ENCODE measurements at places on chromosomes 1 and 21. TPM values are rescaled to one million over a fixed set of nuclear protein-coding genes. Genes with fewer than 3 reads are reported as not detected.

GRCh38 chr1:245751726-245752470, 597.1 kb downstream of the KIF26B start:
- DNase-seq = no peak
- no peaks in the 10 kb centered on the region for H3K4me1 ChIP-seq
- H3K4me3 ChIP-seq = no peak overlapping the region
- H3K27ac ChIP-seq = no peak overlapping the region

- no peaks in the 10 kb centered on the region for H3K36me3 ChIP-seq
- no peak overlapping the region for H3K4me3 ChIP-seq
- no peak overlapping the region for H3K27ac ChIP-seq
- H3K27me3 ChIP-seq = no peaks in the 10 kb centered on the region
- peaks cover 8% of the 10 kb centered on the region for H3K4me1 ChIP-seq
Observed at GRCh38 chr21:32437729-32438128, 25.2 kb downstream of the EVA1C start.

DNA sequence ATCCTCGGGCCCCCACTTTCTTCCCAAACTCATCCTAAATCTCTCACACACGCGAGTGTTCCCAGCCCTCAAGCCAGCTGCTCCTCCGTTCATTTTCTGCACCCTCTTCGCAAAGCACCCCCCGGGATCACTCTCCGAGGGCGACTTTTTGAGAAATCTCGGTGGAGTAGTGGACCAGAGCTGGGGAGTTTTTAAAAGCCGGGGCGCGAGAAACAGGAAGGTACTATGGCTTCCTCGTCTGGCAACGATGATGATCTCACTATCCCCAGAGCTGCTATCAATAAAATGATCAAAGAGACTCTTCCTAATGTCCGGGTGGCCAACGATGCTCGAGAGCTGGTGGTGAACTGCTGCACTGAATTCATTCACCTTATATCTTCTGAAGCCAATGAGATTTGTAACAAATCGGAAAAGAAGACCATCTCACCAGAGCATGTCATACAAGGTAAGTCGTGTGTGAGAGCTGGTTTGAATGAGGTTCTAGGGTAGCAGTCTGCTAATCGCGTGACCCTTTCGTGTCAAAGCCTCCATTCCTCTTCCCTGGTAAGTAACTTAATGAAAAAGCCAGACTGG, 800 bp downstream of the DR1 start:
- no peaks in the 10 kb centered on the region for H3K36me3 ChIP-seq
- peak overlapping the region; percentile 96 for H3K4me3 ChIP-seq
- H3K27me3 ChIP-seq = no peaks in the 10 kb centered on the region
- H3K4me1 ChIP-seq = no peaks in the 10 kb centered on the region

- no peak overlapping the region for H3K27ac ChIP-seq
- H3K27me3 ChIP-seq = no peaks in the 10 kb centered on the region
- H3K36me3 ChIP-seq = peaks cover 14% of the 10 kb centered on the region
- H3K4me3 ChIP-seq = no peak overlapping the region
- DNase-seq = no peak
Observed at GRCh38 chr1:110348771-110349170, 9.6 kb downstream of the RBM15 start.

DNA sequence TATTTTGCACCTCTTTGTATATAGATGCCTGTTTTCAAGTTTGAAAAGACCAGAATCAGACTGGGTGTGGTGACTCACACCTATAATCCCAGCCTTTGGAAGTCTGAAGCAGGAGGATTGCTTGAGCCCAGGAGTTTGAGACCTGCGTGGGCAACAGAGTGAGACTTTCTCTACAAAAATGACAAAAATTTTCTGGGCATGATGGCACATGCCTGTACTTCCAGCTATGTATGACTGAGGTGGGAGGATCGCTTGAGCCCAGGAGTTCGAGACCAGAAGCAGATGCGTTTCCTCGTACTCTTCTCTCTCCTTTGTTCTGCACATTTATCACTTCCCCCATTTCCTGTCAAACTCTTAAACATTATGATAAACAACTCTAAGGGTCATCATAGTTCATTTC, 310.0 kb upstream of the SNX7 start:
- no peaks in the 10 kb centered on the region for H3K27me3 ChIP-seq
- H3K36me3 ChIP-seq = no peaks in the 10 kb centered on the region
- no peaks in the 10 kb centered on the region for H3K4me1 ChIP-seq
- H3K4me3 ChIP-seq = no peak overlapping the region

- H3K4me3 ChIP-seq = no peak overlapping the region
- H3K4me1 ChIP-seq = peaks cover 27% of the 10 kb centered on the region
- no peaks in the 10 kb centered on the region for H3K27me3 ChIP-seq
- DNase-seq = no peak
- no peaks in the 10 kb centered on the region for H3K36me3 ChIP-seq
- H3K27ac ChIP-seq = peak overlapping the region; percentile 22
Observed at GRCh38 chr21:16455526-16455925, 725.7 kb downstream of the USP25 start.

DNA sequence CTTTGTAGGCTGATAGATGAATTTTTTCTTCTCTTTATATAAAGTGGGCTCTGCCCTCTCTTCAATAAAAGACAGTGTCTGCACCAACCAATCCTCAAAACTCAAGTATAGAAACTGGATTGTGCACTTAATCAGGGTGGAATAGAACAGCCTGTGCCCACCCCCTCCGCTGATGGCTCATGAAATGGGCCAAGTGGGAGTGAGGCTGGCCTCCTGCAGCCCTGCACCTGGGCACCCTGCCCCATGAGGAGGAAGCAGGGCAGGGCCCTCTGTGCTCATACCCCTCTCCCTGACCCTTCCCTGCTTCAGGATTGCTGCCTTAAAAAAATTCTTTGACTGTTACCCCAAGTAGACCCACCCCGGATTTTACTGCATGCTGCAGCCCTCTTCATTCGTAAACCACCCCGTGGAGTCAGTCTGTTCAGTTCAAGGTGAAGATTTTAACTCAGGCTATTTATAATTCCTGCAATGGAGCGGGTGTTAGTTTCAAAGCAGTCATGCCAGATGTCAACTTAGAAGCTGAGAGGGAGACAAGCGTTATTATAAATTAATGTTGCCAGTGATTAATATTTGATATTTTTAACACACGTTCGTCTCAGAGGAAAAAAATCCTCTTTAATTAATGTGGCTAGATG, 15.8 kb downstream of the PROK1 start:
- H3K27ac ChIP-seq = no peak overlapping the region
- no peak for DNase-seq
- no peak overlapping the region for H3K4me3 ChIP-seq
- H3K36me3 ChIP-seq = no peaks in the 10 kb centered on the region

DNA sequence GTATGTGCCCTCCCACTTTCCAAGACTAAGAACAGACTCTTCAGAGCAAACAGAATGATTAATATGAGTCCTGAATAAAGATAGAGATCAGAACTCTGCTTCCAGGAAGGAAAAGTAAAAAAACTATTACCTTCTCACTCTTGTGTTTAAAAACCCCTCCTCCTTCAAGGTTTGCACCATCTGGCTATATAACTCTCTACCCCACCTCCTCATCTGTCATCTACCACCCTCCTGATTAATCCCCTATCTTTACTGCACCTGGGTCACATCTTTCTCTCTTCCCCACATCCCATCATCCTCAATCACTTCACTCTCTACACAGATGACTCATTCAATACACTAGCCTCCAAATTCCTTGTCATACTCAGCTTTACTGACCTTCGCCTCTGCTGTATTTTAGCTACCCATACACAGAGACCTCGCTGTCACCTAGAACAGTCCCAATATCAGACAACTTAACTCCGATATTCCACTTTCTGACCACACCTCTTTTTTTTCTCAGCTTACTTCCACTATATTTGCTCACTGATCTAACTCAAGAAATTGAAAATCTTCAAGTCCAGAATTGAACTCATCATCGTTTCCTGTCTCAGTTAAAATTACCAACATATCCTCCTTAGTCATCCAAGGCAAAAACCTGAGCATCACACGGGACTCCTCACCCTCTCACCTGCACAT, 3.7 kb downstream of the SCMH1 start:
- H3K4me3 ChIP-seq = no peak overlapping the region
- no peak for DNase-seq
- H3K36me3 ChIP-seq = no peaks in the 10 kb centered on the region
- no peak overlapping the region for H3K27ac ChIP-seq
- no peaks in the 10 kb centered on the region for H3K4me1 ChIP-seq

GRCh38 chr1:23385119-23385621, 15.5 kb upstream of the ZNF436 start:
- H3K36me3 ChIP-seq = peaks cover 8% of the 10 kb centered on the region
- no peaks in the 10 kb centered on the region for H3K4me1 ChIP-seq
- no peak for DNase-seq
- no peak overlapping the region for H3K4me3 ChIP-seq

GRCh38 chr21:42079939-42080787, 9.0 kb downstream of the UMODL1 start:
- no peaks in the 10 kb centered on the region for H3K4me1 ChIP-seq
- H3K4me3 ChIP-seq = no peak overlapping the region
- no peaks in the 10 kb centered on the region for H3K36me3 ChIP-seq
- no peak for DNase-seq
- no peaks in the 10 kb centered on the region for H3K27me3 ChIP-seq

DNA sequence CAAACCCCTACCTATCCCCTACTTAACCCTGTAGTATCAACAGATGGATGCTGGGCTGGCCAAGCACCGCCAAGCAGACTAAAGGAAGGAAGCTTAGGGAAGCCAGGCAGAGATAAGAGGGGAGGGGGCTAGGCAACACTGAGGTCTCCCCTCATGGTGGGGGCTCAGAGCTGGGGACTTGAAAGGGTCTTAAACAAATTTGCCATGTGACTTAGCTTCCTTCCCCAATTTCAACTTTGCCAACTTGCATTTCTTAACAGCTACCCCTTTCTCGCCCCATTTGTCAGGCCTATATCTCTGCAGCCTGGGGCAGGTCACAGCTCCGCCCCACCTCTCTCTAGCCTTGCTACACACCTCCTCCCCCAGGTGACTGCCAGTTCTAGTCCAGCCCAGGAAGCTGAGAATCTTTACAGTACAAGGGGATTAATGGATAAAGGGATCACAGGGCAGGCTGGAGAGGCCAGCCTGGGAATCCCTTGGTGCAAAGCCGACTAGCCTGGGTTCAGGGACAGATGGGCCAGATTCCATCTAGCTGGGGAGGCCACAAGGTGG, 3.4 kb downstream of the KIF21B start:
- H3K4me1 ChIP-seq = peaks cover 4% of the 10 kb centered on the region
- H3K27ac ChIP-seq = no peak overlapping the region
- H3K4me3 ChIP-seq = no peak overlapping the region
- no peaks in the 10 kb centered on the region for H3K27me3 ChIP-seq
- no peak for DNase-seq

GRCh38 chr1:21272540-21272939, 17.7 kb downstream of the ECE1 start:
- H3K27ac ChIP-seq = no peak overlapping the region
- H3K27me3 ChIP-seq = no peaks in the 10 kb centered on the region
- peaks cover under 1% of the 10 kb centered on the region for H3K4me1 ChIP-seq

- DNase-seq = peak; percentile 52
- peaks cover 26% of the 10 kb centered on the region for H3K36me3 ChIP-seq
- H3K27ac ChIP-seq = peak overlapping the region; percentile 42
Observed at GRCh38 chr1:93578911-93579825, 102.5 kb downstream of the BCAR3 start.

- no peaks in the 10 kb centered on the region for H3K4me1 ChIP-seq
- DNase-seq = no peak
- peaks cover 6% of the 10 kb centered on the region for H3K36me3 ChIP-seq
- no peak overlapping the region for H3K4me3 ChIP-seq
- no peak overlapping the region for H3K27ac ChIP-seq
Observed at GRCh38 chr1:180842491-180843275, 70.0 kb upstream of the KIAA1614 start.

GRCh38 chr1:94326329-94326728, 88.9 kb upstream of the ARHGAP29 start:
- no peak for DNase-seq
- H3K27me3 ChIP-seq = no peaks in the 10 kb centered on the region
- no peaks in the 10 kb centered on the region for H3K36me3 ChIP-seq
- peaks cover 43% of the 10 kb centered on the region for H3K4me1 ChIP-seq
- H3K4me3 ChIP-seq = no peak overlapping the region

GRCh38 chr1:26016258-26016952, 5.2 kb upstream of the EXTL1 start:
- no peaks in the 10 kb centered on the region for H3K36me3 ChIP-seq
- peak overlapping the region; percentile 9 for H3K27ac ChIP-seq
- H3K27me3 ChIP-seq = no peaks in the 10 kb centered on the region
- H3K4me1 ChIP-seq = peaks cover 37% of the 10 kb centered on the region
- no peak overlapping the region for H3K4me3 ChIP-seq

DNA sequence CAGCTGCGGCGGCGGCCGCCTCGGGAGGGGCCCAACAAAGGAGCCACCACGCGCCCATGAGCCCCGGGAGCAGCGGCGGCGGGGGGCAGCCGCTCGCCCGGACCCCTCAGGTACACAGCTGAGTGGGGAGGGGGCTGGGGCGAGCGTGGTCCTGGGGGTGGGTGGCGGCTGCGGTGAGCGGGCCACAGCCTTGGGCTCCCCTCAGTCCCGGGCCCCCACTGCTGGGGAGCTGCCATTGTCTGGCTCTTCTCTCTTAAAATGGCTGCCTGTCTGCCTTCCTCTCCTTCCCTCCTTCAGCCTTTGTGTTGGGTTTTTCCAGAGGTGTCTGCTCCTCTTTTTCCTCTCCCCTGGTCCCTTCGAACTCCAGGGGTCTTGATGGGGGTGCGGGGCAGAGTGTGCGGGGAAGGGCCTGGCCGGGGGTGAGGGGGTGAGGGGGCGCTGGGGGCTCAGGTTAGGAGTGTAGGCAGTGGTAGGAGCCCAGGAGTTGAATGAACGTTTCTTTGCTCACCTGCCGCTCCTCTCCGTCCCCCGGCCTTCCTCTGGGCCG, 1.7 kb downstream of the ARID1A start:
- H3K4me3 ChIP-seq = peak overlapping the region; percentile 93
- no peak for DNase-seq
- peak overlapping the region; percentile 97 for H3K27ac ChIP-seq
- no peaks in the 10 kb centered on the region for H3K27me3 ChIP-seq
- H3K4me1 ChIP-seq = peaks cover 3% of the 10 kb centered on the region

DNA sequence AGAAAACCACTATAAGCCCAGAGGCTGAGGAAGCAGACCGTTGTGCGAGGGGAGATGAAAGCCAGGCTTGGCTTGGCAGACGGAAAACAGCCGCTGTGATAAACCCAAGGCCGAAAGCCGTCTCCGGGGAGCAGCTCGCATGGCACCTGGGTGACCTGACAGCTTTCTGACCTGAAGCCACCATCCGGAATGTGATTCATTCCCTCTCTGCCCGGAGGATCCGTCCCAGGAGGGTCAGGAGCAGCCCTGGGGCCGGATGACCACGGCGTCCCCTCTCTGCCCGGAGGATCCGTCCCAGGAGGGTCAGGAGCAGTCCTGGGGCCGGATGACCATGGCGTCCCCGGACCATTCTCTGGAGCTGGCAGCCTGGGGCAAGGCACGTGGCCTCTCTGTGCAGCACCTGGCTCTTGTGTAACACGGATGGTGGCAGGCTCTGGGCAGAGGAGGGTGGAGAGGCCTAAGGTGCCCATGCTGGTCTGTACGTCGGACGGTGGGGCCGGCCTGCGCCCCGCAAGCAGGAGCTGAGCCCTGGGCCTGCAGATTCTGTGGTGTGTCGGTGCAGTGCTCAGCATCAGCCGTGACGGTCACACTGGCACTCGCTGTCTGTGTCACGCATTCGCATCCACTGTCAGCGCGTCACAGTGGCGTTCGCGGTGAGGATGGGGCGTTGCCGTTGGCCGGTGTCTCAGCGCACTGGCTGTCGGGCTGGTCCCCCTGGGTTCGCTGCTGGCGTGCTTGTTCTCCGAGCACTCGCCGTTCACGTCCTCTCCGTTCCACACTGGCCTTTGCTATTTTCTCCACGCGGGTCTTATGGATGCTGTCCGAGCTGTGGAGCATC, 50.3 kb downstream of the SLX9 start:
- H3K36me3 ChIP-seq = no peaks in the 10 kb centered on the region
- no peaks in the 10 kb centered on the region for H3K27me3 ChIP-seq
- no peak overlapping the region for H3K4me3 ChIP-seq
- peak overlapping the region; percentile 64 for H3K27ac ChIP-seq

Gene CTSK
- 9.4 TPM for total RNA-seq

Gene COL9A2
- 0.59 TPM for total RNA-seq

Gene NBPF6
- total RNA-seq = not detected

Gene LINGO4
- 0.20 TPM for total RNA-seq

Gene MXRA8
- 53.4 TPM for total RNA-seq

Gene GLRX2
- 6.8 TPM for total RNA-seq

Gene PTPRC
- total RNA-seq = 5.5 TPM

Gene SPRR1A
- total RNA-seq = not detected

Measured in right atrium auricular region (tissue), 2 donors.